Upper lobe of left lung (tissue), 6 donors: ENCODE measurements at places on chromosomes 3 and 15.

DNA sequence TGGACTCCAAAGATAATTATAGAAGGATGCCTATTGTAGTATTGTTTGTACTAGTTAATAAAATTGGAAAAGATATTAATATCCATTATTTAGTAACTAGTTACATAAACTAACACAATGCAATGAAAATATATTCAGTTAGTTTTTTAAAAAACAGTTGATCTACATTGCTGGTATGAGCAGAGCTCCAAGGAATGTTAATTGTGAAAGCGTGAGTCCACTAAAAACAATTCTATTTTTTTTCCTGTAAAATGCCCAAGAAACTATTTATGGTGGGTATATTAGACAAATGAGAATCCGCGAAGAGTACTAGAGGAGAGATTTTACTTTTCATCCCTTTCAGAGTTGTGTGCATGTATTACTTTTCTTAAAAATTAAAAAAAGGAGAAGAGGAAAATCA, 104.3 kb downstream of the MCTP2 start:
- no peak overlapping the region for H3K4me3 ChIP-seq
- H3K36me3 ChIP-seq, result no peaks in the 10 kb centered on the region

GRCh38 chr3:139132976-139133375, 88.3 kb upstream of the PRR23C start:
- DNase-seq, result no peak
- no peak overlapping the region for H3K27ac ChIP-seq
- H3K4me3 ChIP-seq, result no peak overlapping the region

- no peak for DNase-seq
- H3K36me3 ChIP-seq, result peaks cover 11% of the 10 kb centered on the region
- H3K4me1 ChIP-seq, result no peaks in the 10 kb centered on the region
- no peak overlapping the region for H3K4me3 ChIP-seq
- H3K27ac ChIP-seq, result no peak overlapping the region
Measured at GRCh38 chr3:45498532-45498931, 96.0 kb upstream of the LIMD1 start.

GRCh38 chr15:91444656-91445055, 344.6 kb downstream of the SV2B start:
- no peaks in the 10 kb centered on the region for H3K36me3 ChIP-seq
- no peaks in the 10 kb centered on the region for H3K4me1 ChIP-seq
- H3K27ac ChIP-seq, result no peak overlapping the region

- H3K27ac ChIP-seq, result no peak overlapping the region
- H3K36me3 ChIP-seq, result no peaks in the 10 kb centered on the region
- H3K27me3 ChIP-seq, result no peaks in the 10 kb centered on the region
- H3K4me1 ChIP-seq, result no peaks in the 10 kb centered on the region
- no peak overlapping the region for H3K4me3 ChIP-seq
Measured at GRCh38 chr3:11995120-11995519, 9.1 kb upstream of the SYN2 start.

GRCh38 chr3:189355481-189356201, 183.9 kb downstream of the TPRG1 start:
- no peaks in the 10 kb centered on the region for H3K36me3 ChIP-seq
- no peaks in the 10 kb centered on the region for H3K27me3 ChIP-seq
- no peak for DNase-seq
- no peak overlapping the region for H3K4me3 ChIP-seq
- H3K4me1 ChIP-seq, result peaks cover 6% of the 10 kb centered on the region
